Left renal cortex interstitium (tissue), 4 donors: ENCODE measurements at places on chromosomes 11 and 22.

DNA sequence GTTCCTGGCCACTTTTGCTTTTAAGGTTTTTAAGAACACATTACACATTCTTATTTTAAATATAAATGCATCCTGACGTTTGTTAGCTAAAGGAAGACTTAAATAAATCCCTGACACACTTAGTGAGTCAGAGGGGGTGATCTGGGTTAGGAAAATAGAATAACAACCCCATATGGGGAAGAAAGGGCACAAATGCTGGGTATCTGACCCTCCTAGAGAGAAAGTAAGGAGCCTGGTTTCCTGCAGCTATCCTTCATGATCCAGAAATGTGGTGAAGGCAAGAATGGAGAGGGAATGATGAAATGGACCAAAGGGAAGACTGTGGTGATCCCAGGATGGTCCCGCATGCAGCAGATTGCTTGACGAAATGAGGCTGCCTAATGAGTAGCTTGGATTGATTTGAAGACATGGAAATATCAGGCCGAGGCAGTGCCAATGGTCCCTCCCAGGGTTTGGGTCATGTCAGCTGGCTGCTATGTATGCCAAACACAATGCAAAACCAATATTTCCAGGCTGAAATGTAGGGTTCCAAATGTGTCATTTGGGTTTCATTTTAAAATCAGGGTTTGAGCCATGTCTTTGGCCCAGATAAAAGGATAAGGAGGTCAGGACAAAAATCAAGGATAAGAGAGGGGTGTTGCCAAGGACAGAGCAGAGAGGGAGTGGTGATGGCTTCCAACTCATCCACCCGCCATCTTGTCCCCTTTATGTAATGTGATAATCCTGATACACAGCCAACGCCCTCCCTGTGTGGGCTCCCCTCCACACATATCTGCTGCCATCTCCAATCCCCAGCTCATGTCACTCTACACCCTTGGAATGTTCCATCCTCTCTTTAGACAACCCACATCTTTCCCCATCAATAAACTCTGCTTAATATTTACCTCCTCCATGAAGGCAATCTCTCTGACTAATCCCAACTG is 135.1 kb upstream of the PITPNB start:
- DNase-seq, result no peak

DNA sequence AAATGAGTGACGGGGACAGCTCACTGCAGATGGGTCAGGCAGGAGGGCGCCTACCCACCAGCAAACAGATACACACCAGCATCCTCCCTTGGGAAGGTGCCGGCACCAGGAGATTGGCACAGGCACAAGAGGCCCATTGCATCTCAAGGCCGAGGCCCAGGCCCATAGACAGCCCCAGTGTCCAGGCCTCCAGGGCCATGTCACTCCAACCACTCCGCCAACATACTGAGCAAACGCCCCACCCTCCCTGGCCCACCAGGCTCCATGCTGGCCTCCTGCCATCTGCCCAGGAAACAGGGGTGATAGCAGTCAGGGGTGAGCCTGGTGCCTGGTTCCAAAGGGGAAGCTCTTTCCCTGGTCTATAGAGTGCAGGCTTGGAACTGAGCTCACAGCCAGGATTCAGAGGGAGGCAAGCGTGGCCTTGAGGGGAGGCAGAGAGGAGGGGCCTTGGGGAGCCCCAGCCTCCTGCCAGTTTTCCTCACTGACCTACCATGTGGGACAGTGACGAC is 34.7 kb downstream of the PISD start:
- DNase-seq, result no peak

- DNase-seq, result no peak
Observed at GRCh38 chr22:22042009-22042408, 59.4 kb upstream of the TOP3B start.

GRCh38 chr11:40508303-40508702 is 951.1 kb downstream of the LRRC4C start:
- DNase-seq, result no peak

- no peak for DNase-seq
Observed at GRCh38 chr11:126079621-126080124, 17.0 kb upstream of the CDON start.

DNA sequence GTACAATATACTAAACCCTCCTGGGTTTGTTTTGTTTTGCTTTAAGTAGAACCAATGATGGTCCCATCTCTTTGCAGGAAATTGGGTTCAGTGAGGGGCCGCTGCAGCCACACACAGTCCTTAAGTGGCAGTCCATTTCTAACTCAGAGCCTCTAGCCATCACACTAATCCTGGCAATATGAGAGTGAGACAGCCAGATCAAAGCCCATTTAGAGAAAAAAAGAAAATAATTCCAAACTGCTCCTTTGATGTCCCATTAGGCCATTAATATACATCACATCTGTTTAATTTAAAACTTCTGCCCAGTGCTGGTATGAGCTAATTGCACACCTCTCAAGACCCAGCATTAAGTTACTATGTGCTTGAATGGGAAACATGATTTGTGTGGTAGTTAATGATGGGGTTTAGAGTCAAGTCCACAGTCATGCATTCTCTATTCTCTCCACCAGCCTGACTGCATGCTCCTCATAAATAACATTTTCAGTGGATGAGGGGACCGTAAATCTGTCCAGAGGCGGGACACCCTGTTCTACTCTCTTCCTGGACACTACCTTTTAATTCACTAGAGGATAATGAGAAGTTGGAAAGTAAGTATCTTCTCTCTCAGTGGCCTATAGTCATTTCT is 53.8 kb upstream of the BIRC3 start:
- no peak for DNase-seq
